Activated T-cell treated with anti-CD3 and anti-CD28 coated beads for 24 hours (primary cell): ENCODE measurements at places on chromosomes 5 and 9.

GRCh38 chr9:128103589-128103962 lies 24.0 kb downstream of the PTGES2 start:
- DNase-seq: no peak

GRCh38 chr5:50328193-50328729 lies 112.8 kb downstream of the EMB start:
- no peak for DNase-seq

- DNase-seq: no peak
Observed at GRCh38 chr9:133120501-133121197, 391 bp downstream of the RALGDS start.

GRCh38 chr5:143713047-143714003 lies 98.6 kb upstream of the HMHB1 start:
- DNase-seq: no peak

DNA sequence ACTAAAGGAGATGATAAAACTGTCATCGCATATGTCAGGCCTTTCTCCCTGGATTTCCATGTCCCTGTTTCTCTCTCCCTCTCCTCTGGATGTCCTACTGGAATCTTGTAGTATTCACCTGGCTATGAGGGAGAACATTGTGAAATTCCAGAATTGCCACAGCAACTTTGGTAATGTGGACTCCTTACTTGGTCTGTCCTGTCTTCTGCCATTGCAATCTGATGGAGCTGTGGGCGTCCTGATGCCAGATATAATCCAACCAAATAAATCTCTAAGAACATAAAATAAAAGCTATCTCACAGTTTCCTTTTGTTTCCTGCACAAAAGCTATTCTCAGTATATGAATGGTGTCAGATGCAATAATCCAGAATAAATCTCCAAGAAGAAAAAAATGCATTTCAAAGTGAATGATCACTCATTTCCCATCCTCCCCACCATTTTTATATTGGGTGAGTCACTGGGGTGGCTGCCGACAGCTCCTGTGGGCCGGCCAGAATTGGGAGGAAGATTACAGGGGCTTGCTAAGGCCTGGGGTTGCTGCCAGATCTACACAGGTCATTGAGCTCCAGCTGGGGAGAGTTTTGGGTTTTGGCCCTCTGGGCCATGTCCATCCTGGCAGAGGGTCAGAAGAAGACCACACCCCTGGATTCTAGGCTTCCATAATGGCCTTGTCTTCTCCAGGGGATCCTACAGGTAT lies 160.7 kb upstream of the PITX1 start:
- DNase-seq: no peak

GRCh38 chr5:6750142-6750840 lies 37.1 kb downstream of the TENT4A start:
- no peak for DNase-seq

GRCh38 chr9:12955510-12956163 lies 180.8 kb downstream of the LURAP1L start:
- no peak for DNase-seq

DNA sequence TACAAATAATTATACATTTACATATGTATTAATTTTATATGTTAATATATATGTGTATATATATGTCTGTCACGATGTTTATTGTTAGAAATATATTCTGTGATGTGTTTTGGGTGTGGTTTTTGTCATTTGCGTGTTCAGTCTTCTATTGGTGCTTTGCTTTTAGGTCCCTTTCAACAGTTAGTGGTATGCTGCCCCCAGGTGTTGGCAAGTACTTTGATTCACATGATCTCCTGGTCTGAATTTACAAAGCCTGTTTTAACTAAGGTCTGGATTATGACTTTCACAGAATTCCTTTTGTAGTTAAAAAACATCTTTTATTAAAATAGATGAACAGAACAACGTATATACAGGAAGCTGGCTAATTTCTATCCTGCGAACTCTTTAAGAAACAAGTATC lies 271.5 kb downstream of the CCDC171 start:
- no peak for DNase-seq

GRCh38 chr5:78594610-78595457 lies 53.7 kb downstream of the LHFPL2 start:
- DNase-seq: no peak

DNA sequence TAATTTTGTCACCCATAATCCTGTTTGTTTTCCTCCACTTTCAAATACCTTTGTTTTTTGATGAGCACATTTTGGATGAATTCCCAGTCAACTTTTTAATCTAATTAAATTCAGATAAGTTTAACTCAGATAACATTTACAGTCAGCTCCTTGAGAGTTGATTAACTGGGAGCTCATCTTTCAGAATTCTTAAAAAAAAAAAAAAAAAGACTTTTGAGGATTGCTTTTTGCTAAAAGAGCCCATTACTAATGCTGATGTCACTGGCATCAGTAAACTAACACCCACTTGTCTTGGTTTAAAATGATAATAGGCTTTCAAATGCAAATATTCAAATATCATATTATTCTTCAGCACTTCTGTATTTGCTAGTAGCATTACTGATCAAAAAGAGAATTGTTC lies 47.1 kb upstream of the NFIB start:
- DNase-seq: no peak

- DNase-seq: no peak
Observed at GRCh38 chr5:63049935-63050334, 471.3 kb downstream of the LRRC70 start.

DNA sequence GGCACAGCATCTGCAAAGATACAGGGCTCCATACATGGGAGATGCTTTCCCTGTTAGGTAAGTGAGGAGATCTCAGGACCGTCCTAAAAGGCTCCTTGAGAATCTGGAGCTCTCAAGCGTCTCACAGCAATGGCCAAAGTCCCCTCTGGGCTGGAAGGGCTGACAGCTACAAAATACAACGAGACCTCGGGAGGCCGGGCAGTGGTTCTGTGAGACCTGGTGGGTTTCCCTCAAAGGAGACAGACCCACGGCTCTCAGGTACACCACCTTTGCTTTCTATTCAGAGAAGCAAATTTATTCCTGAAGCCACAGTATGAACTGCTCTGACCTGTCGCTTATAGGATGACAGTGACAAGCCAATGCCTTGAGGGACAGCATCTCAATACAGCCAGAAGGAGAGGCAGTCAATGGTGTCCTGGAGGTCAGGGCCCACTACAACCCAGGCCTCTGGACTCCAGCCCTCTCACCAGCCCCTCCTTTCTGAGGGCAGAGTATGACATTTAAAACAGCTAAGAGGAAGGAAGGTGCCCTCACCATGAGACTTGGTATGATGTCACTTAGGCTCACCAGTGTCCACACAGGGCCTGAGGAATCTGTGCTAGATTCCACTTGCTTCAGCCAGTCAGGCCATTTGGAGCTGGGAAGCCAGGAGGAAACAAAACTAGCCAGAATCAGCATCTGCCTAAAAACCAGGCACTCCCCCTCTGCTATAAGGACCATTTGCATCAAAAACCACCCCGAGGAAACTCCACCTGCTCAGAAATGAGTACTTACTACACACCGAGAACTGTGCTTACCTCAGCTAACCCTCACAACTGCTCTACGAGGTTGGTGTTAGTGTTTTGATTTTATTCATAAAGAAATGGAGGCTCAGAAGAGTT lies 86.5 kb upstream of the FSTL4 start:
- no peak for DNase-seq

DNA sequence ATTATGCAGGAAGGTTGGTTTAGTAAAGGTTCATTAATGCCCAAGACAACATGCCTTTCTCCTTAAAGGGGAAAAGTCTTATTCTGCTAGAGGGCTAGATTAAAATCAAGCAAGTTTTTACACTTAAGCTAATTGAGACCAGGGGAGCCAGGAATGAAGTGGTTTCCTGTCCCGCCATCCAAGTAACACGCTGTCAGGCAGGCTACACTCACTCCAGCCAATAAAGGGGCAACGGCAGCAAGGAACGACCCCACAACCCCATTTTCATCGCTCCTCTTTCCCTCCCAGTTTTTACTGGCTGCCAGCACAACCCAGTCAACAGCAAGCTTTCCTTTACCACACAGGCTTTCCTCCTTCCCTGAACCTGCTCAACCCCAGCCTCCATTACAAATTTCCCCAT lies 225.1 kb downstream of the DCP2 start:
- no peak for DNase-seq

- no peak for DNase-seq
Observed at GRCh38 chr5:116011046-116011445, 21.2 kb upstream of the ARL14EPL start.

- no peak for DNase-seq
Observed at GRCh38 chr9:72583370-72583769, 62.0 kb downstream of the TMC1 start.

- DNase-seq: no peak
Observed at GRCh38 chr9:89021154-89021803, 30.0 kb downstream of the S1PR3 start.

GRCh38 chr9:131727184-131727759 lies 12.6 kb downstream of the RAPGEF1 start:
- no peak for DNase-seq

- no peak for DNase-seq
Observed at GRCh38 chr9:75639971-75640610, 250.4 kb upstream of the PCSK5 start.

DNA sequence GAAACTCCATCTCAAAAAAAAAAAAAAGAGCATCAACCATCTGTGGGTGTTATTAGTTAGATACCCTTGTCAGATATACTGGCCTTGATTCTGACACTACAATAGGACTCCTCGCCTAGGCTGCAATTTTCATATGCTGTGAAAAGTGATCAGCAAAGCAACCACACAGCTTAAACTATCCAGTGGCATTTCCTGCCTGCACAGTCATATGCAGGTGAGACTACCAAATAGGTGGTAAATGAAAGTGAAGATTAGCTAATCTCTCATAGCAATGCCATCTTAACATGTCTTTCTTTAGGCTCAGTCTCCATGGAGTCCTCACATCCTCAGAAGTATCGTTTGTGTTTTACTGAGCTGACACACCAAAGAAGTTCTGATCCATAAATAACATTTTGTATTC lies 40.8 kb downstream of the GRAMD2B start:
- DNase-seq: no peak

DNA sequence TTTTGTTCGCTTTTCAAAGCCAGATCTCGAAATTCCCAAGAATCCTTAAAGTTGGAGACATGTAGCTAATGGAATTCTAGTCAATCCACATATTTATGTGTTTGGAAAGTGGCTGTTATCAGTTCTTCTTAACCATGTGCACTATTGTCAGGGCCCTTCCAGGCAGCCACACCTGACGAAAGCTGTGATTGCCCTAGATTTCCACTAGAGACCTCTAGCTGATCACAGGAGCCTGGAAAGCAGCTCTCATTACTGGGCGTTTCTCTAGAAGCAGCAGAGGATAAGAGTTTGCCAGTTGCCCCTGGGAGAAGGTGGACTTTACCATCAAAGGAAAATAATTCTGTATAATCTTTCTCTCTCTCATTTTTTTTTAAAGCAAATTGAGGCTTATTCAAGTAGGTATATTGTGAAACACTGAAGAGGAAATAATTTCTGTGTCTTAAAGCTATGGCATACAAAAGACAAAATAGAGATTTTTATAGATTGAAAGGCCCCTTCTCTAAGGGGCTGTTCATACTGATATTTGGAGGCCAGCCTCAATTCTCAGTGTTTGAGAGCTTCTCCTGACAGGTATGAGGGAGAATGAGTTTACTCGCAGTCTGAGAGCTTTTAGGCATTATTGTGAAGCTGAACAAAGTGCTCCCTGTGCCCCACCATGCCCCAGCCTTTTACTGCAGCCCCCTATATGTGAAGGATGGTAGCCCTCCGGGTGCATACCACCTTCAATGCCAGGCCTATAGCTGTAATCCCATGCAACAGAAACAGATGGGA lies 405.4 kb upstream of the ACTBL2 start:
- DNase-seq: no peak

DNA sequence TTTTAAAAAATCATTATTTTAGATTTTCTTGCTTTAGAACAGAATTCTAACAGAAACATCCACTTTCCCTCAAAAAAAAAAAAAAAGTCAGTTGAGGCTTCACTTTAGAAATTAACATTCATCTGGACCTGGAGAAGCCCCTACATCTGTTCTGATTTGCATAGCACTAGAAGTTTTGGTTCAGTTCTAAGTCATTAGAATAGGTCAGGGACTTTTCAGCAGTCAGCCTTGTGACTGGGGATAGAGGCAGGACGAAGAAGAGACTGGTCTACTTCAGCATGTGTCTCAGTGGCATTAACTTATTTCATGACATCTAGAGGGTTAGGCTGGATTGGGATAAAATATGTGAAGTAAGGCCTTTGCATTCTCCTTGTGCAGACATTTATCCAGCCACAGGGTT lies 215.8 kb upstream of the DAB2 start:
- no peak for DNase-seq

DNA sequence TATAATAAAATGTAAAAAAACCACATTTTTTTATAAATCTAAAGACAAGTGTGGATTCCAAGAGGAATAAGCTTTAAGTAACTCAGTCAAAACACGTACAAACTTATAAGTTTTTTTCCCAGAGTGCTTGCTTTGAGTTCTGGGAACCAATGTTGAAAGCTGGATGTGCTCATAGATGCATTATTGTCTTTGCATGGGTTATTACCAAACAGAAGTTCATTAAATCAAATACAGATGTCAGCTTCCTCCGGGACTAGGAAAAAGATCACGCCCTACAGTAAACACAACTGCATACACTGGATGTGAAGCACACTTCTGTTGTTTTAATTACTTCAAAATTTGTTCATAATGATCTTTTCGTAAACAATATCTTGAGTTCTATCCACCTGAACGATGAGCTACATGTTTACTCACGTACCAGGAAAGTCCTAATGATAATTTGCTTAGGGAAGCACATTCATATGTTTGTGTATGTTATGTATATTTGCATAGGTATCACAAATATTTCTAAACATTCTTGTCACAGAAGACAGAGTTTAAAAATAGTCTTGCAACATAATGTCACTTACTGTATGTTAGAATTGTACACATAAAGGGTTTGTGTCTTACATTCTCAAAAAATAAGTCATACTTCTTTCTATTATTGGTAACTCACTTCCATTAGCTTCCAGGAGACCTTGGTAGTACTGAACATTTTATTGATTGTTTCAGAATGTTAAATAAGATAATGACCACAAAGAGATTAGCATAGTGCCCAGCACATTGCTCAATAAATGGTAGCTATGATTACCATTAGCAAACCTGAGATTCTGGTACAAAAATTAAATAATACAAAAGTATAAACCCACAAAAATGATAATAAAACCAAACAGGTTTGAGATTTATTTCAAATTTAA lies 427.4 kb downstream of the CETN3 start:
- DNase-seq: no peak

- DNase-seq: no peak
Observed at GRCh38 chr5:149869411-149869821, 75.2 kb downstream of the PDE6A start.

- no peak for DNase-seq
Observed at GRCh38 chr9:105865285-105865684, 170.9 kb downstream of the TMEM38B start.

DNA sequence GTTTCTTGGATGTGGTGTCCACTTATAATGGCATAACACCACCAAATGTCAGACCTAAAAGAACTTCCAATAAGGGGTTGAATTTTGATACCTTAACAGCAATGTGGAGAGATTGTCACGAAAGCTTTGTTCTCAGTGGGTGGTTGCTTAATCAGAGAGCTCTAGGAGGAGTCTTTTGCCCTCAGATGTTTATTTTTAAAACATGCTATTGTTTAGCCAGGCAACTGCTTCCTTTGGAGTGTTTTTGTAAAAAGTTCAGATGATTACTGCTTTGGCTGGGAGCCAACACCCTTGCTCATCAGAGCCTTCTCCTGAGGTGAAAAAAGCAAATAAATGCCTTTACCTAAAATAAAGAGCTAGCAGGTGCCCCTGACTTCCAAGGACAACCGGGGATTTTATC lies 65.0 kb downstream of the SLC1A1 start:
- no peak for DNase-seq
